ENCODE measurements at places on chromosomes 7 and 10.

- no peak for DNase-seq
Measured at GRCh38 chr10:31974434-31975124, 45.9 kb upstream of the ARHGAP12 start.

DNA sequence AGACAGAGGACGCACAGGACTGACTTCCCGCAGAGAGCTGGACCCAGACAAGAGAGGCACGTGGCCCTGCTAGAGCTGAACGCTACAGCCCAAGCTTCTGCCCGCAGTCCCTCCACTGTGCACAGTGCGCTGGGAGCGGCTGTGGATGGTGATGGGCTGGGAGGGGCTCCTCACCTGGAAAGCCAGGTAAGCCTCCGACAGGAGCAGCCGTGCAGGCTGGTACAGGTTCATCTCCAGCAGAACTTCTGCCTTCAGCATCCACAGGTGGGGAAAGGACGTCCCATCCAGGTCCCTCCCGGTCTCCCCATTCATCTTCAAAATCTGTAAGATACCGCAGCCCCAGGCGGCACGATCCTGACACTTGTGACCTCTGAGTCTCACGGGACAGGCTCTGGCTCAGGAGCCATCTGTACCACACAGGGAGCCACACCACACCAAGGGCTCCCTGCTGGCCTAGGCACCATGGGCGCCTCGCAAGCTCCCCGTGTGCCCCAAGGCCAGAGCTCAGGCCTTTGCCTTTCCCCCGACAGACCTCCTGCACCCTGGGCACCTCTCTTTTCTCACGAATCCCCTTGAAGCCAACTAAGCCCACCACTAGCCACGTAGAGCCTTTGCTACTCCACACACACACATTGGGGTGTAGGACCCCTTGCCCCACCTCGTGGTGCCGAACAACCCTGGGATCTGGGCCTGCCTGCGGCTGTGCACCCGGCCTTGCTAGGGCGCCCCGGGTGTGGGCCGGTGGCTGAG, 76.3 kb downstream of the CFAP46 start:
- no peak for DNase-seq

GRCh38 chr7:82609746-82610145, 166.2 kb upstream of the CACNA2D1 start:
- no peak for DNase-seq

GRCh38 chr10:92822060-92822634, 26.2 kb upstream of the EXOC6 start:
- DNase-seq, result no peak

DNA sequence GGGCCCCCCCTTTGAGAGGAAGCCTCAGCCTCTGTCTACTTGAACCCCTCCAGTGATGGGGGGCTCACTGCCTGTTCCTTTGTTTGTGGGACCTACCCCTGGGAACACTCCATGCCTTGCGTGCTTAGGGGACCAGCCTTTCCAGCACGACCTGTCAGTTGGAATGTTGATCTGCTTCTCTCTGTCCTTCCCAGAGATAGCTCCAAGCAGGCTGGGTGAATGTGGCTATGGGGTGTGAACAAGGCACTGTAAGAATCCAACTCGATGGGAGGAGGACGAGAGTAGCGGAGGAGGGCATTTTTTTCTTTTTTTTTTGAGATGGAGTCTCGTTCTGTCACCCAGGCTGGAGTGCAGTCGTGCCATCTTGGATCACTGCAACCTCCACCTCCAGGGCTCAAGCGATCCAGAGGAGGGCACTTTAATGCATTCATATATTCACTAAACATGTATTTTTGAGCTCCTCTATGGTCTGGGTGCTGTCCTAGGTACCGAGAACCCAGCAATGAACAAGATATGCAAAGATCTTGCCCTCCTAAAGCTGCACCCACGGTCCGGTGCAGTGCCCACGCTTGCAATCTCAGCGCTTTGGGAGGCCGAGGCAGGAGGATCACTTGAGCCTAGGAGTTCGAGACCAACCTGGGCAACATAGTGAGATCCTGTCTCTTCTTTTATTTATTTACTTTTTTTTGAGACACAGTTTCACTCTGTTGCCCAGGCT, 8.5 kb downstream of the CLIP2 start:
- DNase-seq, result no peak

DNA sequence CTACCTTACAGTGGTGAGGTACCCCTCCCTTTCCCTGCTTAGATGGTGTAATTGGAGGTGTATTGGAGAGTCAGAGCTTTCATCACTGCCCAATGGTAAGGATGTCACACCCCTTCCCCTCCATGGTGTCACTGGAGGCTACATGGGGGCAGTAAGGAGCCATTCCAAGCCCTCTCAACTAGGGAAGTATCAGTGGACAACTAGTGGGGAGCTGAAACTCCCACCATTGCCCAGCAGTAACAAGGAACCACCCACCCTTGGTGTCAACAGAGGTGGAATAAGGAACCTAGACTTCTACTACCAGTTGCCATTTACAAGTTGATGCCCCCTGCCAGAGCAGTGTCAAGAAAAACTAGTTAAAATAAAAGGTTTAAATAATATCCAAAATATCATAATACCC, 2.8 kb upstream of the HIBADH start:
- no peak for DNase-seq

GRCh38 chr10:78774614-78774998, 294.2 kb upstream of the ZMIZ1 start:
- DNase-seq, result no peak

GRCh38 chr10:47092831-47093230, 181.6 kb downstream of the PTPN20 start:
- DNase-seq, result no peak

DNA sequence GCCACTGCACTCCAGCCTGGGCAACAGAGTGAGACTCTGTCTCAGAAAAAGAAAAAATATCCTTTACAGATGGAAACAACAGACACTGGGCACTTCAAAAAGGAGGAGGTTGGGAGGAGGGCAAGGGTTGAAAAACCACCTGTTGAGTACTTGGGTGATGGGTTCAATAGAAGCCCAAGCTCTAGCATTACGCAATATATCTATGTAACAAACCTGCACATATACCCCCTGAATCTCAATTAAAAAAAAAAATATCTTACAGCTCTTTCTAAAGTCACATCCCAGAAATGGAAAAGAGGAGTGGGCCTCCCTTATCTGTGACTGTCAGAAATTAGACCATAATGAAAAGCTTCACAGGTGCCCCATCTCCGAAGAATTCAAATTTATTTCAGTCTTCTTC, 12.1 kb downstream of the VIM start:
- no peak for DNase-seq

- DNase-seq, result no peak
Measured at GRCh38 chr7:69682518-69682917, 84.2 kb downstream of the AUTS2 start.
